ENCODE measurements at places on chromosomes 16 and 17.

DNA sequence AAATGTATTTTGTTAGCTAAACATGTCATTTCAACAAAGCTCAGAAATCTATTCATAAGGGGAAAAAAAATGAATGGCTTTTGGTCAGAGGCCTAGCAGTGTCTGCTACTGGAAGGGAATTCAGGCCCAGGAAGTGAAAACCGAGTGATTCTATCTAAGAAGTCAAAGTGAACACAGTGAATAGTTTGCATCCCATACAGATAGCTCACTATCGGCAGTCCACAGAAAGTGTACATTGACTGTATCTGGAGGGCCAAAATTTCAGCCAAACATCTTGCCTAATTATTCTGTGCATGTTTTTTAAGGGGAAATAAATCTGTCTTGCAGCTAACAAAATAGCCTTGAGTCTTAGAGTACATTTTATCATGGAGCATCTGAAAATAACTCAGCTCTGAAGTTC is 214.4 kb upstream of the CACNG5 start:
- no peak for DNase-seq

- DNase-seq = no peak
These were observed 11.7 kb downstream of the TRIM37 start for GRCh38 chr17:59094861-59095530.

- no peak for DNase-seq
These were observed 23.8 kb downstream of the SLC12A3 start for GRCh38 chr16:56888806-56889205.

DNA sequence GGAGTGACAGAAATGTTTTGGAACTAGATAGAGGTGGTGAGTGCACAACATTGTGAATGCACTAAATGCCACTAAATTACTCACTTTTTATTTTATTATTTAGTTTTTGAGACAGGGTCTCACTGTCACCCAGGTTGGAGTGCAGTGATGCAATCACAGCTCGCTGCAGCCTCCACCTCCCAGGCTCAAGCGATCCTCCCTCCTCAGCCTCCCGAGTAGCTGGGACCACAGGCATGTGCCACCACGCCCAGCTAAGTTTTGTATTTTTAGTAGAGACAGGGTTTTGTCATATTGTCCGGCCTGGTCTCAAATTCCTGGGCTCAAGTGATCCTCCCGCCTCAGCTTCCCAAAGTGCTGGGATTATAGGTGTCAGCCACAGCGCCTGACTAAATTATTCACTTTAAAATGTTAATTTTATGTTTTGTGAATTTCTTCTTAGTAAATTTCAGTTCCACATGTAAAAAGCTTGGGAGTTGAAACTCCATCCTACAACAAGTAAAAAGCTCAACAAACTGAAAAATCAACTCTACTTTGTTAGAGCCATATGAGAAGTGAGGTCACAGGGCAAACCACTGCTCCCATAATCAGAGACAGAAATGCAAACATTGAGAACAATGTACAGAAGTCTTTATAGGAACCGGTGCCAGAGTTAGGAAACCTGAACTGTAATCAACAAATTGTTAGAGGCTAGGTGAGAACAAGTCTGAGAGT is 13.8 kb upstream of the SLC5A10 start:
- DNase-seq = no peak

GRCh38 chr17:5758651-5759050 is 174.3 kb upstream of the NLRP1 start:
- no peak for DNase-seq

DNA sequence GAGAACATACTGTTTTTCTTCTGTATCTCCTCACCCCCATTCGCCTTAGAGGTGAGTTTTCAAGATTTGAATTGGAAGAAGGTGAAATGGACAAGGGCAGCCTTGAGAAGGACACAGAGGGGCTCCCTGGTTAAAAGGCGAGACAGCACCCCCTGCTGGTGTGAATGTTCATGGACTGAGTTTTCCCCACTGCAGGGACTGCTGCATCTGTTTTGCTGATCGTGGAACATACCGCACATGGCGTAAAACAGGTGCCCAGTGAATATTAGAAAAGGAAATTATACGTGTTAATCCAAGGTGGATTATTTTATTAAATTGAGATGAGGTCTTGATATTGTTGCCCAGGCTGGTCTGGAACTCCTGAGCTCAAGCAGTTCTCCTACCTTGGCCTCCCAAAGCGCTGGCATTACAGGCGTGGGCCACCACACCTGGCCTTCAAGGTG is 54.5 kb downstream of the NDE1 start:
- peak; percentile 54 for DNase-seq

GRCh38 chr16:71570144-71570543 is 6.7 kb downstream of the TAT start:
- DNase-seq = no peak

- no peak for DNase-seq
These were observed 15.2 kb downstream of the MED24 start for GRCh38 chr17:40038882-40039513.

GRCh38 chr17:46751425-46751824 is 67.1 kb downstream of the WNT3 start:
- no peak for DNase-seq

GRCh38 chr17:30031214-30031869 is 85.3 kb upstream of the NSRP1 start:
- no peak for DNase-seq

DNA sequence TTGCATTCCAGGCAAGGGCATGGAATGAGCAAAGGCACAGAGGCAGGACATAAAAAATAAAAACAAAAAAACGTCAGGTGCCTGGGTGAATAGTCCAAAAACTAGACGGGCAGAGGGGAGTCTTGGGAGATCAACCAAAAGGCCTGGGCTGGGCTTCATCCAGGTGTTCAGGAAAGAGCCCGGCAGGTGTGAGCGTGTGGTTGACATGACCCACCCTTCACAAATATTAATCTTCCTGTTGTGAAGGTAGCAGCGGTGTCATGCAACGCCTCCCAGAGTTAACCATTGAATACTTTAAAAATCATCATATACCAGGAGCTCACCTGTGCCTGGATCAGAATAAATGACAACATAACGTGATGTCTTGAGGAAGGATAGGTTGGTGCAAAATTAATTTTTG is 90.6 kb downstream of the USP22 start:
- DNase-seq = no peak

DNA sequence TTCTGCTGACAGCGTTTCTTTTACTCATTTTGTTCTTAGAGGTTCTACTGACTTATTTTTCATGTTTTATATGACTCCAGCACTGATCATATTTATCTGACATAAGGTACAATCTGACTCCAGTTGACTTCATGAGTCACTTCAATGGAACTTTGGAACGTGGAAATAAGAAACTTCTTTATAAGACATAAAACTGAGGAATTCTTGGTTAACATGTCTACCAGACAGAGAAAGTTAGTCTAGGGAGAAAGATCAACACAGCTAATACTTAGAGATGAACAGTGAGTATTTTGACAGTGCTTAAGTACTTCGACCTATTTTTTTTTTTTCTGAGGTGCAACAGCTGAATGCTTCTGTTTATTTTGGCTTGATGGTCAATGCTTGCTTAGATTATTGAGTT is 679.5 kb downstream of the KCNJ2 start:
- no peak for DNase-seq

- DNase-seq = no peak
These were observed 9.6 kb upstream of the ZFHX3 start for GRCh38 chr16:73057291-73058210.

- no peak for DNase-seq
These were observed 850 bp downstream of the PPM1E start for GRCh38 chr17:58756246-58757161.

DNA sequence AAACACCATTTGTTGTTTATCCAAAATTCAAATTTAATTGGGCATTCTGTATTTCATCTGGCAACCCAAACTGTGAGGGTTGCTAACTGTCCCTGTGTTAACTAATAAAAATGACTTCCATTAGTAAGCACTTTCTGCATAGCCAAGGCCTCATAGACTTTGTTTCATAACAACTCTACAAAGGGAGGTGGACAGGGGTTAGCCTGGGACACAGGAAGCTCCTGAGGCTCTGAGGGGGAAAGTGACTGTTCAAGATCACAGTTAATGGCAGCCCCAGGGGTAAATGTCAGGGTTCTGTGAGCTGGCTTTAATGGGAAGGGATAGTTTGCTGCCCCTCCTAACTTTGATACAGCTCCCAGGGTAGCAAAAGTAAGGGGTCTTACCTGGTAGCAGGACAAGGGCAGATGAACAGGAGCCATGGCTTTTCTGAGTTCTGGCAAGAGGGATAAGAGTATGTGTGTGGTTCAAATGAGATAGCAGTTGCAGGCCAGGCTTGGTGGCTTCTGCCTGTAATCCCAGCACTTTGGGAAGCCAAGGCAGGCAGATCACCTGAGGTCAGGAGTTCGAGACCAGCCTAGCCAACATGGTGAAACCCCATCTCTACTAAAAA is 2.2 kb downstream of the HEATR9 start:
- no peak for DNase-seq

GRCh38 chr17:82931699-82932517 is 92.1 kb upstream of the ZNF750 start:
- DNase-seq = no peak

- DNase-seq = peak; percentile 34
These were observed 1.3 kb downstream of the TIMP2 start for GRCh38 chr17:78923660-78924453.

GRCh38 chr17:2044263-2044894 is 2.6 kb downstream of the OVCA2 start:
- no peak for DNase-seq

Measured in activated T-cell treated with anti-CD3 and anti-CD28 coated beads for 48 hours (primary cell).